ENCODE measurements at places on chromosomes 2 and 18. TPM values are rescaled to one million over a fixed set of nuclear protein-coding genes. Genes with fewer than 3 reads are reported as not detected.

GRCh38 chr2:106285237-106285829, 91.2 kb upstream of the UXS1 start:
- no peaks in the 10 kb centered on the region for H3K27me3 ChIP-seq
- no peak overlapping the region for H3K27ac ChIP-seq
- H3K4me1 ChIP-seq, result peaks cover 13% of the 10 kb centered on the region
- no peak for DNase-seq
- no peak overlapping the region for H3K4me3 ChIP-seq

Gene CENPA
- not detected for polyA plus RNA-seq

Gene C18orf63
- not detected for polyA plus RNA-seq

GRCh38 chr18:48975817-48976649, 25.3 kb upstream of the SMAD7 start:
- peaks cover 6% of the 10 kb centered on the region for H3K4me1 ChIP-seq
- H3K27ac ChIP-seq, result peak overlapping the region; percentile 53
- no peaks in the 10 kb centered on the region for H3K27me3 ChIP-seq
- H3K36me3 ChIP-seq, result no peaks in the 10 kb centered on the region

DNA sequence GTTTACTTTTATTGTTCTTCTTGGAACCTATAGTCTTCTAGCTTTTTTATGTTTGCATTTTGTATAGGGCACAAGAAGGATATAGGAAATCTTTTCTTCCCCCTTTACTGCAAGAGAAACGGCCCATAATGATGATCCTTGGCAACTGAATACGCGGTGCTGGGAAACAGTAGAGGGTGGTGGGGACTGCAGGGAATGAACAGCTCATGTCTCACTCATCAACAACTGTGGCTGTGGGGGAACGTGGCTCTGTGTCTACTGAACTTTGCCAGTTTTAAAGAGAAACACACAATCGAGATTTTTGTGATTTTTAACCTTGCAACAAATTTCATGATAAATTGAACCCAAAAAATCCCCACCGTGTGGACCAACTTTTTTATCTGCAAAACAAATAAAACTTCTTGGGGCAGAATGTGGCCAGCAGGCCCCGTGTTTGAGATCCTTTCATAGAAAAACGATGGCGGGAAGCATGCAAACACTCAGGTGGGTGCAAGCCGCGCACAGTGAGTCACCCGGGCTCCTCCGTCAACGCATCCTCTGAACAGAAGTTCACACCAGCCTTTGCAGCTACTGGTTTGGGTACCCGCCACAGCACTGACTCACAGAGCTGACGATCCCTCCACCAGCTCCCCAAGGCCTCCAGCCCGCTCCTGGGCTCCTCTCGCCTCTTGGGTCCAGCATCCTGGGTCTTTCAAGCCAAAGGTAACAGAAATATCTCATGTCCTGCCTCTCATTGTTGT, 149.3 kb downstream of the COL6A3 start:
- H3K4me1 ChIP-seq, result no peaks in the 10 kb centered on the region
- no peak for DNase-seq
- no peak overlapping the region for H3K27ac ChIP-seq
- H3K27me3 ChIP-seq, result no peaks in the 10 kb centered on the region

DNA sequence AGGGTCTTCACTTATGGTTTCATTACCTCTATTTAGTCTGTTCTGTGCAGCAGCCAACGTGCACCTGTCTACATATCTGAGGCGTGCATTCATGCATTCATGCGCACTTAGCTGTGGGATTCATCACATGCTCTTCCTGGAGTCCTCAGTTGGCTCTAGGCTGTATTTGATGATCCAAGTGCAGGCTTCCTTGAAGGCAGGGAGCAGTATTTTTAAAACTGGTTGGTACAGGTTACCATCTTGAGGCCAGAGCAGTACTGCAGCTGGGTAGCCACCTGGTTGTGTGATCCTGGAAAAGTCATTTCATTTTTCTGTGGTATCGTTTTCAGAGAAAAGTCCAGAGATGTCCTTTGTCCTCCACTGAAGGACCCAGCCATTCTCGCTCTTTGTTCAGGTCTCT, 109.8 kb downstream of the EN1 start:
- no peaks in the 10 kb centered on the region for H3K4me1 ChIP-seq
- no peaks in the 10 kb centered on the region for H3K27me3 ChIP-seq
- H3K4me3 ChIP-seq, result no peak overlapping the region
- H3K36me3 ChIP-seq, result no peaks in the 10 kb centered on the region
- H3K27ac ChIP-seq, result no peak overlapping the region

GRCh38 chr18:6865251-6865650, 135.7 kb downstream of the ARHGAP28 start:
- H3K4me3 ChIP-seq, result no peak overlapping the region
- no peaks in the 10 kb centered on the region for H3K4me1 ChIP-seq

Gene HOXD12
- polyA plus RNA-seq, result not detected

DNA sequence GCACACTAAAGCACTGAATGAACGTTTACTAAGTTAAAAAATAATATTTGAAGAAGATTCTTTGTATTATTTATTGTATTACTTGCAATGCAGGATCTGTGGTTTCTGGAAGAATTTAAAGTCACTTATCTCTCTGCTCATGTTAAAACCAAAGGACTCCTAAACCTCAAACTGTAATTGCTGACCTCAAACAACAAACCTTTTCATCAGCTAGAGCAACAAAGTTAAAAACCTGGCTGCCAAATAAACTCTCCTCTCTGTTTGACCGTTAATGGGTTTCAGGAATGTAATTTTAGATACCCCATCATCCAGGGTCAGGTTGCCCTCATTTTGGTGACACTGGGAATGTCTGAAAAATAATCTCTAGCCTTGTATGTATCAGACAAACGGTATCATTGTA, 239.1 kb downstream of the TGIF1 start:
- no peaks in the 10 kb centered on the region for H3K27me3 ChIP-seq
- H3K4me3 ChIP-seq, result no peak overlapping the region

GRCh38 chr2:226673314-226673723, 126.3 kb downstream of the IRS1 start:
- H3K36me3 ChIP-seq, result no peaks in the 10 kb centered on the region
- H3K4me1 ChIP-seq, result no peaks in the 10 kb centered on the region
- no peak for DNase-seq
- H3K4me3 ChIP-seq, result no peak overlapping the region
- no peaks in the 10 kb centered on the region for H3K27me3 ChIP-seq

Measured in kidney (tissue), 22 donors.